K562 (cell line): ENCODE measurements at places on chromosomes 1 and 21. TPM values are rescaled to one million over a fixed set of nuclear protein-coding genes. Genes with fewer than 3 reads are reported as not detected.

MACO1 gene
- total RNA-seq: 21.8 and 26.2 TPM in 2 replicates

TMEM240 gene
- total RNA-seq: 1.3 and 2.0 TPM in 2 replicates

PRDM15 gene
- total RNA-seq: 7.6 and 9.2 TPM in 2 replicates

DNA sequence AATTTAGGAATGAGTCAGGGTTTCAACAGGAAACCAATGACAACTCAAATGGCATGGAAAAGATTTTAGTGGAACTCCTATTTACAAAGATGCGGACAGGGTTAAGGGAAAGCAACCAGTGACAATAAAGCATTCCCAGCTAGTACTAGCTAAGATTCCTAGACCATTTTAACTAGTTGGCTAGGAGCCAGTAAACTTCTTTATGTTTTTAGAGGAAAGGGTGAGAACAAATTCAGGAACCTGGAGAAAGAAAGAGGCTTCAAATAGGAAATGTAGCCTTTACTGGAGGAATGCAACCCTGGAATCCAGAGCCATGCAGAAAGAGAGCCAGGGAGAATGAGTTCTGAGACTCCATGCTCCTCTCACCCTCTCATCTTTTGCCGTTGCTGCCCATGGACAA lies 416.6 kb downstream of the KCTD3 start:
- no peak for DNase-seq

S100A1 gene
- total RNA-seq: 12.7 and 14.1 TPM in 2 replicates

GRCh38 chr21:38921511-38922251 lies 116.0 kb downstream of the ETS2 start:
- DNase-seq: no peak

ACTN2 gene
- 0.31 and 0.93 TPM in 2 replicates for total RNA-seq
